CD4-positive, alpha-beta T cell treated with Interferon gamma for 1 hour (primary cell): ENCODE measurements at places on chromosomes 1 and 21.

DNA sequence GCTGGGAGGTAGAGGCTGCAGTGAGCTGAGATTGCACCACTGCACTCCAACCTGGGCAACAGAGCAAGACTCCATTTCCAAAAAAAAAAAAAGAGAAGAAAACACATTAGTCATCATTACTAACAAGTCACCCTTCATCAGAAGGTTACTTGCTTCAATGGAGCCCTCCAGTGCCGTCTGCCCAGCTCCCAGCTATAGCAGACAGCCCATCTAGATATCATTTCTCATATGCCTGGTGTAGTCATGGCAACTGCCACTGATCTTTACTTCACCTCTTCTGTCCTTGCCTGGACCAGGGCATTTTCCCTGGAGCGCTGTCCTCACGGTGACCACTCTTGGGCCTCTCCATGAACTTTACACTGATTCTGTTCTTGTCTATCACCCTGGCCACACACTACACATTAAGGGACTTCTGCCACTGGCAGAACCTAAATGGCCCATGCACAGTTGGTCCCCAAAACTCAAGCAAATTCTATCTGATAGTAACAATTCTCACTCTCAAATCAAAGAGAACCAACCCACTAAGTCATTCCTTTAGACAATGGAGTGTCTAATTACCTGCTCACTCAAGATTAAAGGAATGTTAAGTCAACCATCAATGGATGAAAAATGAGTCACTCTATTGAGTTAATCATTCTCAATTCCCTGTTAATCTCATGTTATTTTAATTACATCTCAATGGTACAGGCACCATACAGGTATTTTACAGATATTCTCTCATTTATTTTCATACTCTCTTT lies 12.9 kb downstream of the GPA33 start:
- no peak for DNase-seq

DNA sequence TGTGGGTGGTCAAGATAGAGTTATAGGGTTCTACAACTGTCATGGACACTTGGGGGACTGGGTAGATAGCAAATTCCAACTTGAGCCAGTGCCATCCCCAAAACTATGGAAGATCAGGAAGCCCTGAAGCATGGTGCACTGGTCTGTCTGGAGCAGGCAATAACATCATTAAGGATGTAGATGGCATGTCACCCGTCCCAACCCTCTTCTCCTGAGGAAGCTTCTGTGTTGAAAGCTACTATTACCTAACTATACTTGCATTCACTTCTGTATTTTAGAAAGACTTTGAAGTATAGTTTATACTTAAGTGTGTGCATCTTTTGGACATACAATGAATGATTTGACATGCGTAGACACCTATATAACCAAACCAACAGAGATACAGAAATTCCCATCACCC lies 32.9 kb downstream of the RABIF start:
- DNase-seq, result no peak

GRCh38 chr21:37886120-37886519 lies 30.1 kb downstream of the KCNJ6 start:
- DNase-seq, result no peak

DNA sequence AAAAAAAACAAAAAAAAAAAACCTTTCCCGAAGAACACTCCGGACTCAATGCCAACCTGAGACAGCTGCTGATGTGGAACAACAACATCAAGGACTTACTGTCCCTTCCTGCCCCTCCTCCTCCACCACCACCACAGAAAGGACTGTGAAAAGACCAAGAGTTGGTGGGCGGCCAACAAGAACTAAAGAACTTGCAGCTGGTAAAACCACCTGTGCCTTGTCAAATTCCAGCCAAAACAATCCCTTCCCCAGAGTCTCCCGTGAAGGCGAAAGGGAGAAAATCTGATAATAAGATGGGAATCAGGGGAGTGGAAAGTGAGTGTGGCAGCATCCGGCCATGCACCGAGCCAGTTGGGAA lies 88.9 kb downstream of the PROX1 start:
- DNase-seq, result no peak

DNA sequence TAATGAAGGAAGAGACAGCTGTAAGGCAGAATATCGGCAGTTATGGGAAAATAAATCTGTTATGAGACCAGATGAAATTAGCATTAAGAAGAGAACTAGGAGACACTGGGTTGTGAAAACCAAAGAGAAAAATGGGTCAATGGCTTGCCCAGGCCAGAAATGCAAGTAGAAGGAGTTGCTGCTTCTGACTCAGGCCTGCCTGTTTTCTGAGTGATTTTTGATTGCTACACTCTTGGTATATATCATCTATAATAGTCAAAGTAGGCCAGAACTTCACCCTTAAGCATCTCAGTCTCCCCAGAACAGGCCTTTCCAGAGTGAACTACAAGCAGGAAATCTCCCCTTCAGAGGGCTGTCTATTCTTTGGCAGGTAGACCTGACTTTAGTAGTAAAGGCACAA lies 107.0 kb downstream of the NRIP1 start:
- no peak for DNase-seq

DNA sequence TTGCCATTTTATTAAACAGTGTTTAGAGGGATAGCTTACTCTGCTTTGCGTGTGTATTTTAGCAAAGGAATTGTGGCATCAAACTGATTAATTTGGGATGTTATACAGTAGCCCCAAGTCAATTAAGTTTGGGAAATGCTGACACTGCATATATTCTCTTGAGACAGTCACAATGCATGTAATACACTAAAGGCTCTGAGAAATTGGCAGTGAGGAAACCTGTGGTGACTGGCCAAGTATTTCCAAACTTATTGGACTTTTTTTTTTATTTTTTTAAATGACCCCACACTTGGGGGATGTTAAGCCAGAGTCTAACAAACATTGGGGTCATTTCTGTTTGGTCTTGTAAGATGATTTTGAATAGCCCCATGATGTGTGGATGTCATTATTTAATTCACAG lies 67.3 kb upstream of the RAVER2 start:
- no peak for DNase-seq

- DNase-seq, result no peak
Observed at GRCh38 chr1:4118746-4119515, 218.9 kb upstream of the C1orf174 start.

DNA sequence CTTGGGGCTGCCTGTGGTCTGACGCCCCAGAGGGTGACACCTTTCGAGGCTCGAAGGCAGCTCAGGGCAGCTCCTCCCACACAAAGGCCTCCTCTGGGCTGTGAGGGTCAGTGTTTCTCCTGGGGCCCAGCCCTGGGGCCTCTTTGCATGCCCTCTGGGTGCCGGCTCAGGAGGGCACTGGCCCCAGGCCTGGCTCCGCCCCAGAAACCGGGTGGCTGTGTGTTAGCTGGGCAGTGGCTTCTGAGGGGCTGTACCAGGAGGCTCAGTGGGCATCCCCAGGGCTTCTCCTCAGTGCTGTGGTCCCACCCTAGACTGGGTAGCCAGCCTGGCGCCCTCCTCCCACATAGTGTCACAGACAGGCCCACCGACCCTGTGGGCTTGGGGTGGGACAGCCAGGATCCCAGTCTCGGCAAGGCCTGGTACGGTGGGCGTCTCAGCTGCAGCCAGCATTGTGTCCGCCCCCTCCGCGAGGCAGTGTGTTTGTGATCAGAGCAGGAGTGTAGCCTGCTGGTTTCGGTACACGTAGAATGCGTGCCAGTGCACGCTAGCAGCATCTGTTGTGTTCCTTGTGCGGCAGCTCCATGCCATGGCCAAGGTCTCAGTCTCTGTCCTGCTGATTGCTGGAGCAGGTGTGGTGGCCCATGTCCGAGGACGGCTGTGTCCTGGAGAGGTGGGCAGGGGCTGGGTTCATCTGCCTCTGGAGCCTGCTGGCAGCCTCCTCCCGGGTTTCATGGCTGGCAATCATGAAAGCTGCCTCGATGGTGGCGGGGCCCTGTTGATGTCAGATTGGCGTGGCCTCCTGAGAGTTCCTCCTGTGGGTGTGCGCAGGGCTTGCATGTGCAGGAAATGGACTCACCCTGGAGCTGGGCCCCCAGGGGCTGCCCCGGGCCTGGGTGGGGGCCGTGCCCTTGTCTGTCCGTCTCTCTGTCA lies 28.0 kb downstream of the RRP1 start:
- DNase-seq, result no peak

GRCh38 chr1:12053752-12054548 lies 9.2 kb upstream of the TNFRSF8 start:
- no peak for DNase-seq

GRCh38 chr1:151715726-151716404 lies 738 bp downstream of the CELF3 start:
- no peak for DNase-seq
